NCI-H446 (cell line): ENCODE measurements at places on chromosomes 13 and 19.

DNA sequence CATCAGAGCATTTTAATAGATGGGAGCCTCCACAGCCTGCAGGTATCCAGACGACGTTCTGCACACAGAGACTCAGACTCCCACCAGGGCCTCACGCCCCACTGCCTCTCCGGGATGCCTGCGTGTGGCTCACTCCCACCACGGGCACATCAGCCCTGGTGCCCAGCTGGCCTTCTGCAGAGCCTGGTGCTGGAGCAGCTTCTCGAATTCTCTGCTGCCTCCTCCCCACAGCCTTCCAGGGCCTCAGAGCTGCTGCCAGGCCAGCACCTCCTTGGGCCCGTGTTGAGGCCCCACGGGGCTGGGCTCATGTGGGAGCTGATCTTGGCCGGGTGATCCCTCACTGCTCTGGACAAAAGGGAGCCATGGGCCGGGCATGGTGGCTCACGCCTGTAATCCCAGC, 90.9 kb downstream of the KDM4B start:
- DNase-seq, result no peak

DNA sequence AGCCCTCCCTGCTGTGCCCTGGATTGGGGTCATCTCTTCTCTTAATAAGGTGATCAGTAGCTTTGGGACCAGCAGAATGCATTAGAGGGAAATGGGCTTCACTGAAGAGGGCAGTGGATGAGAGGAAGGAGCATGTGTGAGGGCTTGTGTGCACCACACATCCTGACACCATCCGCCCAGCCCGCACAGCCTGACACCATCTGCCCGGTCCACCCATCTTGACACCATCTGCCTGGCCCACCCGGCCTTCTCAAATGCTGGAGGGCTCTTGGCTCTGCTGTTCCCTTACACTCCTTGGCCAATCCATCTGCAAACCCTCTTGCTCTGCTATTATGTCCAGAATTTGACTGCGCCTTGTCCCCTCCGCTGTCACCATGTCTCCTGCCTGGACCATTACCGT, 41.8 kb downstream of the BICRA start:
- DNase-seq, result no peak

- no peak for DNase-seq
Measured at GRCh38 chr13:99528547-99528946, 27.3 kb downstream of the TM9SF2 start.

GRCh38 chr19:5125376-5125775, 156.5 kb downstream of the KDM4B start:
- DNase-seq, result no peak

DNA sequence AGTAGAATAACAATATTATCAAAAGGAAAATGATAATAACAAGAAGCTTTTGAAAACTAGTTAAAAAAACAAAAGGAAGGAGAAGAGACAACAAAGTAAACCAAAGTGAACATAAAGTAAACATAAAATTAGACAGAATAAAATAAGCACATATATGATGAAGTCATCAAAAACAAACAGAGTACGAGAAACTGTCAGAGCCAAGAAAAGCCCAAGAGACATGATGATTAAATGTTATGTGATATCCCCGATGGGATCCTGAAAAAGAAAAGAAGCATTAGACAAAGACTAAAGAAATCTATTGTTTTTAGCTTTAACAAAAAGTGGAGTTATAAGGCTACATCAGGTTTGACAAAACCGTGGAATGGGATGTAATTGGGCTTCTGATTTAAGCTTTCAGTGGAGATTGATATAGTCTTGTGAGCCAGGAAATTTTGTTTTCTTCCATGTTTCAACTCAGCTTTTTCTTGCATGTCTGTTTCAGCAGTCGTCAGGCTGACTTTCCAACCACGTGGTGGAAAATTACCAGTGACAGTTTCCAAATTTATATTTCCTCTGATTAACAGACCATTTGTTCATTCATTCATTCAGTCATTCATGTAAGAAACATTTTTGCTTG, 64.9 kb downstream of the KL start:
- no peak for DNase-seq
